Activated T-cell treated with anti-CD3 and anti-CD28 coated beads for 1 hour (primary cell): ENCODE measurements at places on chromosomes 12 and 14.

DNA sequence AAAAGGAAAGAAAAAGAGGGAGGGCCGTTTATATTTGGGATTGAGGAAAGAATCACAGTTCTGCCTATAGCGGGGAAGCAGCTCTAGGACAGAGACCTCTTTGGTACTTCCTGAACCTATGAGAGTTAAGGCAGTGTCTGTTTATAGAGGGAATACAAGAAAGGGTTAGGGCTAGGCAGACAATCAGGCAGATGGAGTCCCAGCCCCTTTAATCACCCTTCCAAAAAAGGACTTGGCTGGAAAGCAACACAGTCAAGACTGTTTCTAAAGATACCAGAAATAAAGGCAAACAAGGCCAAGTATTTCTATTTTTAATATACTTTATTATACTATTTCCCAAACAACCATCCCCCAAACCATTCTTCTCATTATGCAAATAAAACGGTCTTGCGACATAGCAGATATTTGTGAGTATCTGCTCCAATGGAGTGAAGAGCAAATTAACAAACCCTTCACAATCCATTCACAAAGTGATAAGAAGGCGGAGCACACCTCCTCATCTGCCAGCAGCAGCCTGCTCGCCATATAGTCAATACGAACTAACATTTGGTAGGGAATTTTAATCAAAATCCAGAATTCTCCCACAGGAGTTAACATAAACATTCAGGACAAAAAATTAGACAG lies 697 bp upstream of the GRIP1 start:
- no peak for DNase-seq

GRCh38 chr12:82605115-82605514 lies 81.6 kb upstream of the TMTC2 start:
- no peak for DNase-seq

- no peak for DNase-seq
Measured at GRCh38 chr12:7605900-7606465, 59.7 kb downstream of the APOBEC1 start.

GRCh38 chr12:113936460-113936859 lies 29.7 kb downstream of the RBM19 start:
- DNase-seq: no peak
